CD4-positive, alpha-beta T cell treated with Interleukin-4 for 1 hour (primary cell): ENCODE measurements at places on chromosomes 7 and 10.

DNA sequence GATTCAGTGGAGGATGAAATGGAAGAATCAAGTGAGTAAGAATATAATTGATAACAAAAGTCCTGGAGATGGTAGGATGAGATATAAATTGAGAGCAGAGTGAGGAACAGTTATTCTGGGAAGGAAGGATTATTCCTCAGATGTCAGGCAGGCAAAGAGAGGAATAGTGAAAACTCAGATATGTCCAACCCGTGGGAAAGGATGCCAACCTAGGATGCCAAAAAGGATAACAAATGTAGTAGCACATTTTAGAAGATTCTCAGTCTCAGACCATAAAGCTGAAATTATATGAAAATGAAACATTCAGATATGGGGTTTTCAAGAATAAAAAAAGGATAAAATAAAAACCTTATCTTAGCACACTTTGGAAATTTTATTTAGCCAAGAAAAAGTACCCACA lies 131.1 kb downstream of the SEMA3C start:
- no peak for DNase-seq

DNA sequence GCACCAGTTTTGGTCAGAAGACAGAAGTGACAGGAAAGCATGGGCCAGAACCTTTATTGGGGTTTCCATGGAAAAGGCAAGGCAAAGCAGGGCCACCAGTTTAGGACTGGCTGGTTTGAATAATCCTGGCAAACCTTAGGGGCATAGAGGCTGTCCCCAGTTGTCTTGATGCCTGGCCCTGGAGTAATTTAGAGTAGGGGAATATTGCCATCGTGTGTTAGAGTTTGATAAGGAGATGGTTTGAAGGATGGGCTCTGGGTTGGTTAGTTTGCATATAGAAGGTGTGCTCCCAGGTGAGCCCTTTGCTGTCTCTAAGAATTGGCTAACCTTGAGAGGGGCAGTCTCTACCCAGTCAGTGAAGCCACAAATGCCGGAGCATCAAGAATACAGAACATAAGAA lies 79.6 kb downstream of the ZNF777 start:
- no peak for DNase-seq

GRCh38 chr10:85043207-85043606 lies 714.8 kb downstream of the CCSER2 start:
- no peak for DNase-seq

- peak; percentile 45 for DNase-seq
Measured at GRCh38 chr7:2299131-2299829, 15.0 kb downstream of the SNX8 start.

- peak; percentile 47 for DNase-seq
Measured at GRCh38 chr10:124670849-124671248, 73.3 kb downstream of the FAM53B start.

- DNase-seq, result no peak
Measured at GRCh38 chr7:253581-254336, 36.2 kb upstream of the FOXL3 start.

- no peak for DNase-seq
Measured at GRCh38 chr7:130595986-130596385, 72.6 kb downstream of the COPG2 start.

DNA sequence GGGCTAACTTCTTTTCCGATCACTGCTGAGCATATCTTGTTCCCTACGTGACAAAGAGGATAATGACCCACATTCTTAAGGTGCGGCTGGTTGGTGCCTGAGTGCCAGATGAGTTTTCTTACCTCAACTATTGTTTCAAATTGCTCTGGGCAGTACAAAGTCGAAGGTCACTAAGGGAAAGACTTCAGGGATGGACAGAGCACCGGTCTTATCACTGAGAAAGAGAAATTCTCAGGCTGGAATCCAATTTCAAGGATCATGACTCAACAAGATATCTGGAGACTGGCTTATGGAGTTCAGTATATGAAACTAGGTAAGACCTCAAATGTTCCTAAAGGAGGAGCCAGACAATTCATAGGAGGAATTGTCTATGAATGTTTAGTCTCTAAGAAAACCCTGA lies 780.3 kb downstream of the SUGCT start:
- no peak for DNase-seq

GRCh38 chr7:135179321-135179925 lies 8.9 kb upstream of the CYREN start:
- no peak for DNase-seq

DNA sequence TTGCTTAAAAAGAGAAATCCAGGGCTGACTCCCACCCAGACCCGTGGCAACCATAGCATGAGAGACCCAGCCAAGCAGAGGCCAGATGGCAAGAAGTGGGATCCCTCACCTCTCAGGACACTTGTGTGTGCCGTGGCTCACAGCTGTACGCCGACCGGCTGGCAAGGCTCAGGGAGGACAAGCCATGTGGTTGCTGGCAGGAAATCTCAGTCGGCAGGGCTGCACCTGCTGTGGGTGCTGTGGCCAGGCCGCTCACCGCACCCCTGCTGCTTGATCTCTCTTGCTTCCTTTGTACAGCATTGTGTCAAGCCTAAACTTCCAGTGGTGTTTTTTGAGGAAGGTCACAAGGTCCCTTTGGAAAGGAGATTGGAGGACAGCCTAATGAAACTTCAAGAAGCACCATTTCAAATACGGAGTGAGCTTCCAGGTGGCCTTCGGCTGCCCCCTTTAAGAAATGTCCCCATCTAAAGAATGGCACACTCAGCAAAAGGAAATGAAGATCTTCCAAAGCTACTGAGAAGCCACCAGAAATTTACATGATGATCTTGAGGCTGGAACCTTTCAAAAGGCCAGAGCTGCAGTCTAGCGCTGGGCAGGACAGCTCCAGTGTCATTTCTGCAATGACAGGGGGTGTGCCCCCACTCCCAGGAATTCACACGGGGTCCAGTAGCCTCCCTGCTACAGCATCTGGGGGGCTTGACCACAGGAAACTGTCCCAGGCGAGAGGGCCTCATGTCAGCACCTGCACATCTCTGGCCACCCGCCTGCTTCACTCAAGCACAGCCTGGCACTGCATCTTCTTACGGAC lies 409.0 kb upstream of the MGMT start:
- DNase-seq, result peak; percentile 45

GRCh38 chr10:89280508-89280907 lies 21.3 kb upstream of the IFIT2 start:
- DNase-seq, result no peak

- DNase-seq, result no peak
Measured at GRCh38 chr7:26937306-26937705, 72.9 kb upstream of the SKAP2 start.

DNA sequence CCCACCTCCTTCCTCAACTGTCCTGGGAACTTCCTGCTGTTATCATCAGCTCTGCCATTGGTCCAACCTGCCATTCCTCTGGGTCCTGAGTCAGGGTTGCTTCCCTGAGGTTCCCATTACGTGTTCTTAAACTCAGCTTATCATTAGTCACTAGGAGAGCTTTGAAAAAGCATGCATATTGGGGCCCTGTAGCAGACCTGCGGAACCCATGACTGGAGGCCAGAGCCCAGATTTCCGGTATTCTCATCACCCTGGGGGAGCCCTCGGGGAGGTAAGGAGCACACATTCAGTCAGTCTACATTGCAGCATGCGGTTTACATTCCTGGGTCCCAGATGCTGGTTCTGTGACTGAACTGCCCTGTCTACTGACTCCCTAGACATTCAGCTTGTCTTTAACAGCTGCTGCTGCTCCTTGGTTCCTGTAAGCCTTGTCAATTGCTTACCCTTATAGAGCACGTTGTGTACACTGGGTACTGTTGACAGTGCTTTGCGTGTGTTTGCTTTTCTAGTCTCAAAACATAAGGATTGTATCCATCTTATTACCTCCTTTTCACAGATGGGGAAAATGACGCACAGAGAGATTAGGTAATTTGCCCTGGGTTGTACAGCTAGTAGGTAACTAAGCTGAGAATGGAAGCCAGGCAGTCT lies 12.8 kb downstream of the CDHR3 start:
- DNase-seq, result no peak

DNA sequence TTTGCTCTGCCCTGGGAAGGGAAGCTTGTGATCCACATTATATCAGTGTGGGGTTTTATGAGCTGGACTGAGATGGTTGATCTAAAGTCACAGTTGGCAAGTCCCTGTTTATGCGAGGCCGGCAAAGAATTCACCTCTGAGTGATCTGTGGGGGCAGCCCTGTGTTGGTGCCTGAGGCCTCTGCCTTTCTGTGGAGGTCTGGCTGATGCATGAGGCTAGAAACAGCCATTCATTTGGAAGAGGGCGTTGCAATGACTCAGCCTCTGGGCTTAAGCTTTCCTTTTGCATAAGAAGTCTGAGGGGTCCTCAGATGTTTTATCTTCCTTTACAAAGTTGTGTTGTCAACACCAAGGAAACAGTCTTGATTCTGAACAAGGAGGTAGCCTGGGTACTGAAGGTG lies 126.9 kb downstream of the MGMT start:
- DNase-seq, result no peak

GRCh38 chr10:90939116-90939515 lies 18.2 kb upstream of the ANKRD1 start:
- DNase-seq, result no peak

- peak; percentile 64 for DNase-seq
Measured at GRCh38 chr10:117373823-117374505, 1.3 kb downstream of the PDZD8 start.

- no peak for DNase-seq
Measured at GRCh38 chr10:49645871-49646870, 32.3 kb downstream of the CHAT start.

GRCh38 chr10:3339531-3339950 lies 167.0 kb upstream of the PITRM1 start:
- no peak for DNase-seq

DNA sequence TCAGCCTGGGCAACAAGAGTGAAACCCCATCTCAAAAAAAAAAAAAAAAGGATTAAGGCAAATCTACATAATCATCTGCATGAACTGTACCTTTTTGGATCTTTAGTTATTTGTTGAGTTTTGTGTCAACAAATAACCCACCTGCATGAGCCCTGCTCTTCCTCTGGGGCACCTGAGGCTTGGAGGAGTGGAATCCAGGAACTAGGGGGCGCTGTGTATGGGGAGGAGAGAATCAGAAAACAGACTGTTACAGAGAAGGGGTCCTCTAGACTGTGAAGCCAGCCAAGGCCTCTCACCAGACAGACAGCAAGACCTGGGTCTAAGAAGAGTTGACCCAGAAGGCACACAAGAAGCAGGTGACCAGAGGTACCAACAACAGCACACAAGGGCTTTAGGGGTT lies 682.8 kb upstream of the NRP1 start:
- no peak for DNase-seq

GRCh38 chr10:58952162-58952601 lies 224.3 kb upstream of the PHYHIPL start:
- no peak for DNase-seq

GRCh38 chr7:26910221-26910620 lies 45.8 kb upstream of the SKAP2 start:
- DNase-seq, result no peak

- DNase-seq, result no peak
Measured at GRCh38 chr7:78683566-78683965, 769.9 kb downstream of the MAGI2 start.

DNA sequence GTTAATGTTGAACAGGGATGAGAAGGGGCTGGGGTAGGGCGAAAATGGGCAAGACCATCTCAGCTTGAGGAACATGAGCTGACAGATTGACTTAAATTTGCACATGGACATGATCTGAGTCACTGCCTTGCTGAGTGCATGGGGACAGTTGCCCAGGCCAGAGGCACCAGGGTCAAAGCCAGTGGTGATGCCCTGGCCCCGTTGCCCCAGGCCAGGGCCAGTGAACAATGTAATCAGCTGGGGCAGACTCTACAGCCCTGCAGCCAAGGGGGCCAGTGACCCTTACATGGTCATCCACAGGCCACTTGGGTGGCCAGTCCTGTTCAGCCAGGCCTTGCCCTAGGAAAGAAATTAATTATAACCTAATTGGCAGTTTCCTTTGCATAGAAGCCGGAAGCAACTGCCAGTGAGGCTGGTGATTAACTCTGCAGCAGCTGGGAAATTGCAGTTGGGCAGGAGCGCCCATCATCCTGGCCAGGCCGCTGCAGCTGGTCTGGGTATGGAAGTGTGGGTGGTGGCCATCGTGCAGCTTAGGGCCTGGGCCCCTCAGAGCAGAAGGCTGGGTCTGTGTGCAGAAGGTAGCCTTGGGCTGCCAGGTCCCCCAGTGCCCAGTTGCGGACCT lies 9.6 kb downstream of the RET start:
- DNase-seq, result no peak

- no peak for DNase-seq
Measured at GRCh38 chr7:67602246-67602887, 605.7 kb downstream of the TYW1 start.
